Nucleus accumbens (tissue), 56 donors: ENCODE measurements at places on chromosomes 3 and 15.

GRCh38 chr3:81872566-81872965 is 111.1 kb upstream of the GBE1 start:
- no peak for DNase-seq

DNA sequence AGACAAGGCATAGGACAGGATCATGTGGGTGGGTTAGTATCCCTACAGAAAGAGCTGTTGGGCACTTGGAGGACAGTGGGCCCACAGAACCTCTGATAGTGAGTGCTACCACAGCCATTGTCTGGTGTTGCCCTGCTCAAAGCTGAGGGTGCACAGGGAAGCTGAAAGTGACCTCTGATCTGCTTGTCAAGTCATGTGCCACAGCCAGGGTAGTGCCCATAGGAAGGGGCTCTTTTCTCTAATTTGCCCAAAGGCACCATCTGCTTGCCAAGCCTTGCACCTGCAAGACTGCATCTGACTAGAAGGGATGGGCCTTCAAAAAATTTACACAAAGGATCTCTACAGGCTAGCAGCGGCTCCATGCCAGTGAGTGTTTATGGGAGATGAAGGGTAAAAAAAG is 87.4 kb upstream of the GSK3B start:
- no peak for DNase-seq

GRCh38 chr3:127371334-127371733 is 83.5 kb upstream of the PRR20G start:
- no peak for DNase-seq

DNA sequence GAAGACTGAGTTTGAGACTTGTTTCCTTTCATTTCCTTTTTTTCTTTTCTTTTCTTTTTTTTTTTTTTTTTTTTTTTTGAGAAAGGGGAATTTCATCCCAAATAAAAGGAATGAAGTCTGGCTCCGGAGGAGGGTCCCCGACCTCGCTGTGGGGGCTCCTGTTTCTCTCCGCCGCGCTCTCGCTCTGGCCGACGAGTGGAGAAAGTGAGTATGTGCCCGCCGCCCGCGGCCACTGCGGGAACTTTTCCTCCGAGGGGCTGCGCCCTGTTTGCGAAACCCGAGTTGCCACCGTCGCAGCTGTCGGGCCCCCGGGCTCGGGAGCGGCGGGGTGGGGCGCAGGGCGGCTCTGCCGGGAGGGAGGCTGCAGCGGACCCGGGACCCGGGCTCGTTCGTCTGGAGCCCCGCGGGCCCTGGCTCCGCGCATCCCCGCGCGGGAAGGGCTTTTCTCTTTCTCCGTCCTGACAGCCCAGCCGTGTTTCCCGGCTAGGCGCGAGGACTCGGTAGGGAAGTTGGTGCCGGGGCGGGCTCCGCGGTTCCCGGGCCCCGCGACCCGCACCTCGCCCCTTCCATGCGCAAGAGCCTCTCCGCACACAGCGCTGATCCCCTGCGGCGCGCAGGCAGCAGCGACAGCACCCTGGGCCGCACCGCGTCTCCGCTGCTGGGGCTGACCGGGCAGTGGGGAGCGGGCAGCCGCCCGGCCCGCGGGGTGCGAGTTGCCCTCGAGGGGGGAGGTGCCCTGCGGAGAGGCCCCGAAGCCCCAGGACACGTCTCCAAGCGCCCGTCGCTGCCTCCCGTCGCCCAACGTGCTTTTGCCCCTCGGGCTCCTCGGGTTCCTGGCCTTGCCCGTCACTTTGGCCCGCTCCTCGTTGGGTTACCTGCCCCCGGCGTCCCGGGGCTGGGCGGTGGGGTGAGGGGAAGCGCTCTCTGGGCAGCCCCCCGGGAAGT is 1.4 kb downstream of the IGF1R start:
- no peak for DNase-seq

DNA sequence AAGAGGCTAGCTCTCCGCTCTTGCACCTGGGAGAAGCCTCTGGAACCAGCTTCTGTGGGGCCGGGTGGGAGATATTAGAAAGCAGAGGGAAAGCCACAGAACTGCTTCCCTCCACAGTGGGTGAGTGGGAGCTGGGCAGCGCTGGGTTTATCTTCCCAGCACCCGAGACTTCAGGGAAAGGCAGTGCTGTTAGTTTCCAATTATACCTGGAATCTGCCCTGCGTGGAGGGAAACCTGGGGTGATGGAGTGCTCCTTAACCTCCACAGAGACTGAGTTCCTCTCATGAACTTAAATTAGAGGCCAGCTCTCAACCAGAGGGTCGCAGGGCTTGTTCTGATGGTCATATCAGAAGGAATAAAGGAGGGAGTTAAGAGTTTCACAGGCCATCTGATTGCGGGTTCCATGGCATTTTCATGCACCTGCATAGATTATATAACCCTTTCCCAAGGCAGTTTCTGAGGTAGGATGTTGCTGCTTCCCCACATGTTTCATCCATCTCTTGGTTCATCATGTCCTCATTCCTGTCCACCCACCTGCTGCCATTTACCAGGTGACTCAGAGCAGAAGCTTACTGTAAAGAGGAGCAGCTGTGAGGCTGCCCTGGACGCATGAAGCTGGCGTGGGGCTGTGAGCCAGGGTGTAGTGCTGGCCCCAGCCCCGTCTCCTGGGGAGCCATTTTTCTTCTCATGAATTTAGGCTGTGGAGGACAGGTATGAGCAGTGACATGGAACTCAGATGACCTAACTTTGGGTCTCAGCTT is 42.5 kb downstream of the CA12 start:
- no peak for DNase-seq

DNA sequence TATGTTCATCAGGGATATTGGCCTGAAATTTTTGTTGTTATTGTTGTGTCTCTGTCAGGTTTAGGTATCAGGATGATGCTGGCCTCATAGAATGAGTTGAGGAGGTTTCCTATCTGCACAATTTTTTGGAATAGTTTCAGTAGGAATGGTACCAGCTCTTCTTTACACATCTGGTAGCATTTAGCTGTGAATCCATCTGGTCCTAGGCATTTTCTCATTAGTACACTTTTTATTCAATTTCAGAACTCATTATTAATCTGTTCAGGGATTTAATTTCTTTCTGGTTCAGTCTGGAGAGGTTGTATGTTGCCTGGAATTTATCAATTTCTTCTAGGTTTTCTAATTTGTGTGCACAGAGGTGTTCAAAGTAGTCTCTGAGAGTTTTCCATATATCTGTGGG is 57.0 kb downstream of the STRIT1 start:
- DNase-seq = no peak

DNA sequence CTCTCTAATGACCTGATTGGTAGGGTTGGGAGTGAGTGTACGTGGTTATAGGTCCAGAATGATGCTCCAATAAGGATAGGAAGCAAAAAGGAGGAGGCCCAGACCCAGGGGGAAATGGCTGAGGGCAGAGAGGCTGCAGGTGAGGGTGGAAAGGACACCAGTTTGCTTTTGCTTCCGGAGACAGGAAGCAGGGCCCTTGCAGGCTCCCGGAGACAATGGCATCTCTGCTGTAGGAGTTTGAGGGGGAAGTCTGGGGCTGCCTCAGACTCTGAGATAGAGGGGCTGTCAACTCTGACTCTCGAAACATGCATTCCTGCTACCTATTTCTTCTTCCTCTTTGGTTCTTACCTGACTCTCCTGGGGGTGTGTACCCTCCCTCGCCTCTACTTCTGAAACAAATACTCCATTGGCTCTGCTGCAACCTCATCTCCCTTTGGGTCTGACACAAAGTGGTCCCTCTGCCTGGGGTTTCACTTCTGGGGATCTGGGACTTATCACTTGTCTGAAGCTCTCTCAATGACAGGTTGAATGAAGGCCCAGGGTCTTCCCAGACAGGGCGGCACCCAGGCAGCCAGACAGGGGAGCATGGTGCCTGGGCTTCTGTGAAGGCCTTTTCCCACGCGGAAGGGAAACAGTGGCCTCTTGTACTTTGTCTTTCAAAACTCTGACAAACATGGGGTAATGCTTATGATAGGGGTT is 61.5 kb downstream of the CHRD start:
- DNase-seq = no peak

DNA sequence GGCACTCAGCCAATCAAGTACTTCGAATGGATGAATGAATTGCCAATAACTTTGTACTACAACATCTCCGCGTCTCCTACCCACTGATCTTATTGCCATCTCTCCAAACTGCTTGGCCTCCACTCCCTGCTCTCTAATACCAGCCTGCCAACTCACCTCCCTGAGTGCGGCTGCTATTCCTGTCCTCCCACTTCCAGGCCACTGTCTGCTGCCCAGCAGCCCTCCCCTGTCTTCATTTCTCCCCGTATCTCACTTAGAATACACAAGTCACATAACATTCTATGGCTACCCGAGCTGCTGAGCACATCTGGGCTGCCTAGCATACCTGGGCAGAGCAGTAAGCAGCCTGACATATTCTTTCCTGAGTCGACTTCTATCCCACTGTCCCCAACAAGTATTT is 149.9 kb upstream of the LRTM1 start:
- DNase-seq = no peak

DNA sequence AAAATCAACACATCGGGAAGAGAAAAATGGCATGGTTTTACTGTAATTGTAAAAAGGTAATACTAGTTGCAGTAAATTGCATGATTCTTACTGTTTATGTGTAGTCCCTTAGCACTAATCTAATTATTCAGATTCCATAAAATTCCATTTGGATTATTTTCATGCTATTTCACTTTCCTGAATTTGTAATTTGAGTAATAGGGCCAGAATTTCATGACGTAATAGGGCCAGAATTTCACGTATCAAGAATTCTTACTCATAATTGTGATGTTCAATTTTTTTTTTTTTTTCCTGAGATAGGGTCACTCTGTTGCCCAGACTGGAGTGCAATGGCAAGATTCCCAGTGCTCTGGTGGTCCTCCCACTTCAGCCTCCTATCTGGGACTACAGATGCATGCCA is 2.9 kb upstream of the U2SURP start:
- DNase-seq = no peak

DNA sequence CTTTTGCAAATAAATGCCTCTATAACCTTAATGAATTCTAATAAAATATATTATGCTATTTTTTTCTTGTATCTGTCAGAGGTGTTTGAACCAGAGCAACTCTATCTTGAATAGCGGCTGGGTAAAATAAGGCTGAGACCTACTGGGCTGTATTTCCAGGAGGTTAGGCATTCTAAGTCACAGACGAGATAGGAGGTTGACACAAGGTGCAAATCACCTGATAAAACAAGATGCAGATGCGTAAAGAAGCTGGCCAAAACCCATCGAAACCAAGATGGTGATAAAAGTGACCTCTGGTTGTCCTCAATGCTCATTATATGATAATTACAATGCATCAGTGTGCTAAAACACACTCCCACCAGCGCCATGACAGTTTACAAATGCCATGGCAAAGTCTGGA is 990.7 kb downstream of the FHIT start:
- no peak for DNase-seq

- no peak for DNase-seq
Observed at GRCh38 chr3:24318677-24319287, 175.9 kb downstream of the THRB start.
